HFFc6 (cell line): ENCODE measurements at places on chromosomes 16 and 17. TPM values are rescaled to one million over a fixed set of nuclear protein-coding genes. Genes with fewer than 3 reads are reported as not detected.

LSM12 gene
- total RNA-seq: 95.4 to 104 TPM (median 100.0 TPM) in 3 replicates

CHP2 gene
- not detected in 3 replicates for total RNA-seq

MPP2 gene
- 0.68 and 1.0 TPM in 2 replicates for total RNA-seq

UTS2R gene
- not detected in 3 replicates for total RNA-seq

GDPD3 gene
- total RNA-seq: 1.8 to 3.2 TPM (median 2.4 TPM) in 3 replicates

LITAFD gene
- total RNA-seq: not detected in 3 replicates

- DNase-seq: no peak
Observed at GRCh38 chr16:54069601-54070239, 216.9 kb downstream of the IRX3 start.

DNA sequence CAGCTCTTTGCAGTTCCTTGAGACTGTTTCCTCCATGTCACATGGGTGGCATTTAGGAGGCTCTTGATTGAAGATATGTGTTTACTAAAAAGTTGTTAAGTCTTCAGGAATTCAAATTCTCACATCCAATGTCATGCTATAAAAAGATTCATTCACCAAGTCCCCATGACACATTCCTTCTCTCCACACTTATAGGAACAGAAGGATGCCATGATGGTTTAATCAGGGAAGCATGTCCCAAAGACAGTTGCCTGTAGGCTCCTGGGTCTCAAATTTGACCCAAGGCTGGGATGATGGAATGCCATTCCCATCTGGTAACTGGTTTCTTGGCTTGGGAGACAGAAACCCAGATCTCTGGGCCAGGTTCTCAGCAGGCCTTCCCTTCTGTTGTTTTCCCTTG lies 140.6 kb upstream of the SOX9 start:
- no peak for DNase-seq

DNA sequence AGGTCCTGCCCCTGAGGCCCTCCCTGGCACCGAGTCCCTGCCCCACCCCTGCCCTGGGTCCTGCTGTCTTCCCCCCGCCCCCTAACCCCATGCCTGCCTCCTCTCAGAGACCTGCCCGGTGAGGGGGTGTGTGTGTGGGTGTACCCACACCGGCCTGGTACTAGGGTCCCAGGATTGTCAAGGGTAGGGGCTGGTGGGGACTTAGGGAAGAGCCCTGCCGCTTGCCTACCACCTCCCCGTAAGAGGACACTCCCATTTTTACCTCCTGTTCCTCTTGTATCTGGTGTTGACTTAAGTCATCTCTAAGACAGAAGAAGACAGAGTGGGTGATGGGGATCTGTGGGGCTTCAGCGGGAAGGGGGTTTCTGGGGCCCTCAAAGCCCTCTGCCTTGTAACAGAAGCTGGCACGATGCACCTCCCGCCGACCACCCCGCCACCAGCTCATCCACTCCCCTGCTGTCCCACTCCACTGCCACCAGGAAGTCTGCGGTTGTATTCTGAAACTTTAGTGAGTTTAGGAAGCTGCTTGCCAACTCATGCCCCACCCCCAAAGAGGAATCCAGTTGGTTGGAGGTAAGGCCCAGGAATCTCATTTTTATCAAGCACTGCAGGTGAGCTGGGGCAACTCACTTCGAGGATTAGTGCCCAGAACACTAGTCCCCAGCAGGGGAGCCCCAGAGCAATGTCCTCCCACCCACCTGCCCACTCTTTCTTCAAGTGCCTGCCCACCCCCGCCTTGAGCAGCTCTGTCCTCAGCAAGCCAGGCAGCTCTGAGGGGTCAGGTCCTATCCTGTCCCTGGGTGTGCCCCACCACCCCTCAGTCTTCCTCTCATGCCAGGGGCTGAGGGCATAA lies 5.6 kb downstream of the SPATA32 start:
- no peak for DNase-seq

DNA sequence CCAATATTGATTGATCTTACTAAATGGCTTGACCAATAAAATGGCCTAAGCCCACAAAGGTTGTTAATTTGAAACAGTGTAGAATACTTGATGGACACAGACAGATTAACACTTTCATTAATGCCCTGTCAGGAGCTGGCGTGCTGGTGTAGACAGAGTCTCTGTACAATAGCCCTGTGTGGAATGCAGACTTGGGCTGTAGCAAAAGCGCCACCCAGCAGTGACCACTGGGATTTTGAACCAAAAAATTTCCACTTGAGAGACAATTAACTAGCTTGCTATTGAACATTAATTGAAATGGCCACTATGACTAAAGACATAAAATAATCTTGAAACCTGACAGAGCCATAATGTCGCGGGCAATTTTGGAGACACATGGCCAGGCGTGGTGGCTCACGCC lies 19.7 kb upstream of the GUCY2D start:
- DNase-seq: peak; percentile 58

GRCh38 chr17:68057531-68057952 lies 22.0 kb downstream of the KPNA2 start:
- peak; percentile 56 for DNase-seq

DNA sequence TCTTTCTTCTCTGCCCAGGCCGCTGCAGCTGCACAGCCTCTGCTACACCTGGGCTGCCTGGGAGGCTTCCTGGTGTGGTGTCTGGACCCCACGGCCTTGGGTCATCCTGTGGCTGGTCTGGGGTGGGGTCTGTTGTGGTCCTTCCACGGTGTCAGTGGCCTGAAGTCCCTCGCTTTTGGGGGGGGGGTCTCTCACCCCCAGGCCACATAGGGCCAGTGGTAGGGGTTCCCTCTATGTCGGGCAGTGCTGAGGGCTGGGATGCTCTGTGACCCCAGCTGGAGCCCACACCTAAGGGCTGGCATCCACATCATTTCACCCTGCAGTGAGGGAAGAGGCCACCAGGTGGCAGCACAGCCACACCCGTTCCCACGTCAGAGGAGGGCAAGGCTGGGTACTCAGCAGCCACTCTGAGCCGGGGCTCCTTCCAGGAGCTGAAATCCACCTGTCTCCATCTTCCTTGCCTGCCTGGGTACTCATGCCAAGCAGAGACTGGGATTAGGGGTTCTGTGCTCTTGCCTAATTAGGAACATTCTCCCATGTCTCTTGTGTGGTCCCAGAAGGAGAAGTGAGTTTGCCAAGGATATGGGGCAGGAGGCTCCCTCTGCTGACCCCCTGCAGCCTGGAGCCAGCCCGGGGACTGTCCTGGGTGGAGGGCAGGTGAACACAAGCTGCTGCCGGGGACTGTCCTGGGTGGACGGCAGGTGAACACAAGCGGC lies 13.0 kb downstream of the ENGASE start:
- DNase-seq: peak; percentile 26

- DNase-seq: peak; percentile 45
Observed at GRCh38 chr17:48241131-48241591, 133.6 kb downstream of the SNX11 start.

- no peak for DNase-seq
Observed at GRCh38 chr16:31455601-31456314, 3.5 kb upstream of the ARMC5 start.

DNA sequence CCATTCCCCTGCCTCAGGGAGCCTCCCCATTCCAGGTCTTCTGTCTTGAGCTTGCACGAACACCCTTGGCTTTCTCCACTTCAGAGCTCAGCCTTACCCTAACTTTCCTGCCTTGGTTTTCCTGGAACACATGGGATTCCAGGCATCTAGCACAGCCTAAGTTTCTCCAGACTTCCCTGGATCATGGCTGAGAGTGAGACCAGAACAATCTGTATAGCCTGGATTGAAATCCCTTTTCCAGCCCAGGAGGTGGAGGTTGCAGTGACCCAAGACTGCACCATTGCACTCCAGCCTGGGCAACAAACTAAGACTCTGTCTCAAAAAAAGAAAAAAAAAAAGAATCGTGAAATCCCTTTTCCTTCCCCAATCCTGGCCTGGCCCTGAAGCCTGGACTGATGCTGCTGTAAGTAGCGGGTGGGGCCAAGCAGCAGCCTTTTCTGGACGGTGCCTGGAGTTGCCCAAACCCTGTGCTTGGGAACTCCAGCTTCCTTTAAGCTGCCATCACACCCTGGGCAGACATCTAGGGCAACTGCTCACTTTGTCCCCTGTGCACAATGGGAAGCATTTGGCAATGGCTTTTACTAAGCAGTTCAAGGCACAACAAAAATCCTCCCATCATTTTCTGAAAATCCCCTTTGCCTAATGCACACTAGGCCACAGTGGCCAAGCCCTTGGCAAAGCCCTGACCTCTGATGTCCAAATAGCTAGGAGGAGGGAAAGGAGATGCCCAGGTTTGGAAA lies 12.0 kb upstream of the SLC16A5 start:
- no peak for DNase-seq

GRCh38 chr16:58187665-58188421 lies 10.1 kb downstream of the CSNK2A2 start:
- DNase-seq: no peak

DNA sequence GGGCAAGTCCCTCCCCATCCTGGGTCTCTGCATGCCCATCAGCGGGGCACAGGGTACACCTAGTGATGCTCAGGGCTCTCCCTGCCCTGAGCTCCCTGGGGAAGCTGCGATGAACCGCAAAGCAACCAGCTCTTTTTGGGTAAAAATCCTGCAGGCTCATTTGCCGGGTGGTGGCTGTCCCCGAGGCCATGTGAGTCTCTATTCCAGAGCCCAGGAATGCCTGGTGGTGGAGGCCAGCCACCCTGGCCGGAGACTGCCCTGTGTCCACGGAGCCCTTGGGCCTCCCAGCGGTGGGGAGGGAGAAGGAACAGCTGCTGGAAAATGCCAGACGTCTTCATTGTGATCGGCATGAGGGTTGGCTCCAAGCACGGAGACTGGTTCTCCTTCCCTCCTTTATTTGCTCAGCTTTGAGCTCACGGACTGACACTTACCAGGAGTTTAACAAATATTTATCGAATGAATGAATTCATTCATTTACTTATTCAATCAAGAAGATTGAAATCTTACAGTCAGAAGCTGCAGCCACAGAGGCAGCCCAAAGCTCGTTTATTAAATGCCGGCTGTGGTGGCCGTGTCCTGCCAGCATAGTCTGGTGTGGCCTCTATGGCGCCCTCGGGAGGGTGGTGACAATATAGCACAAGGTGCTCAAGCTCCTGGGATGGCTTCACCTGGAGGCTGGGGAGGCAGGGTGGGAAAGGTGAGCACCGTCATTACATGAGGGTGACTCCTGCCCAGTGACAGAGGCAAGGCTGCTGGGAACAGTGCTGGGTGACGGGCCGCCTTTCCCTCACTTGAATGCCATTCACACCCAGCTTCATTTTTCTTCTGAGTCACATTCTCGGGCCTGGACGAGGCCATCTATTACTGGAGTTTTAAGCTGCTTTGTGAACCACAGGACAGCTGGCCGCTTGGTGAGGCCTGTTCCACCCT lies 31.1 kb upstream of the JPH3 start:
- peak; percentile 58 for DNase-seq

- no peak for DNase-seq
Observed at GRCh38 chr17:28405632-28406472, at the start of gene SLC46A1. Gene SLC46A1, minus strand, starts transcription at chr17:28406212. Its CDS starts 98 bp downstream, at chr17:28406114.

GRCh38 chr17:74453665-74454196 lies 12.7 kb upstream of the CD300A start:
- DNase-seq: no peak
